ENCODE measurements at places on chromosomes 12 and 14.

DNA sequence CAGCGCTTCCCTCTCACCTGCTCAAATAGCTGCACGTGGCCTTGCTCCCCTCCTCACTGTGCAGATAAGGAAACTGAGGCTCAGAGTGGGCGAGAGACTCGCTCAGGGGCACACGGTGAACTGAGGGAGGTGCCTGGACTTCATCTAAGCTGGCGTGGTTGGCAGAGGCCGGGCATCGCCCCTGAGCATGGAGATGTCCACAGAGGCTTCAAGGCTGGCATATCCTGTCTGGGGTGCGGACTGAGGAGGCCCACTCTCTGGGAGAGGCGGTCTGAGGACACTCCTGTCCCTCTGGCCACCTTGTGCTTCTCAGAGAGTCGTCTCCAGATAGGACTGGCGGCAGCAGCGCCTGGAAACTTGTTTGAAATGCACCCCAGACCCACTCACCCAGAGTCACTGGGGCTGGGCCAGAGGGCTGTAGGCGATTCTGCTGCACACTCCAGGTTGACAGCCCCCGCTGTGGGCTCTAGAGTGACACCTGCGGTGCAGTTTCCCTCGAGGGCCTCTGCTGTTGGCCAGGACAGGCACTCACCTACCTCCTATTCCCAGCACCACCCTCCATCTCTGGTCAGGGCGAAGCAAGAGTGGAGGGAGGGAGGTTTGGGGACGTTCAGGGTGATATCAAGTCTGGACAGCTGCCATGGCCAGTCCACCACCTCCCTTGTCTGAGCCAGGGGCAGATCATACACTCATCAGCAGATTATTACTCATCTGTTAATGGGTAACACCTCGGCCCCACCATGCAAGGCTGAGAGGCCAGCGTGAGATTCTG is 11.2 kb upstream of the LBHD2 start:
- DNase-seq: no peak

- DNase-seq: no peak
These were observed 4.1 kb downstream of the TAS2R30 start for GRCh38 chr12:11130382-11130781.

DNA sequence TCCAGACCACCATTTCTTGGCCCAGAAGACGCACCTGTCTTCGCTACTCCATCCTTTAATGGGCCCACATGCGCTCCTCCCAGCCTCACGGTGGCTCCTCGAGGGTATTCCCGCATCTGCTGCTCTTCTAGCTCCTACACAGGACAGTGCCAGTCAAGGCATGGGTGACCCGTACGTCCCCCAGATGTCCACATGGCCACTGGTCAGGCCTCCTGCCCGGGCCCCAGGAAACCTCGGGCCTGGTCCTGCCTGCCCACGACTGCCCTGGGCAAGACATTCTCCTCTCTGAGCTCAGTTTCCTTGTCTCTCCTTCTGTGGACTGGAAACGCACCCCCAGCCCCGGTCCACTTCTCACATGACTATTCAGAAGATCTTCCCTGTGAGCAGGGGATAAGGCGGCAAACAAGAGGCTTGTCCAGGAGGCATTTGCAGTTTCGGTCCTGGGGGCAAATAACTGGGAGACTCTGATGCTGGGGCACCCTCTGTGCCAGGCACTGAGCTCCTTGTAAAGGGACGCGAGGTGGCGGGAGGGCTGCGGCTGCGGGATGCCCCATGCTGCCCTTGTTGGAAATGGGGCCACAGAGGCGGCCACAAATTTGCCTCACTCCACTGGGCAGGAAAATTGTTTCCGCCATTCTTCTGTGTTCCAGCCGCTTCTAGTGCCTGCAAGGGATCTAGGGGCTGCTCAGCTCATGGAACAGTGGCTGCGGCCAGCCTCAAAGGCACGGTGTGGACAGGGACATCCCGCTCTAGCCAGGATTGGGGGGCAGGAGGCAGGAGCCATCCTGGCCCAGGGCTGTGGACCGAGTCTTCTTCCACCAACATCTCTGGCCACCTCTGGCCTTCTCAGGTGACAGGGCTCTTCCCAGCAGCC is 6.8 kb upstream of the BEGAIN start:
- DNase-seq: peak; percentile 33

DNA sequence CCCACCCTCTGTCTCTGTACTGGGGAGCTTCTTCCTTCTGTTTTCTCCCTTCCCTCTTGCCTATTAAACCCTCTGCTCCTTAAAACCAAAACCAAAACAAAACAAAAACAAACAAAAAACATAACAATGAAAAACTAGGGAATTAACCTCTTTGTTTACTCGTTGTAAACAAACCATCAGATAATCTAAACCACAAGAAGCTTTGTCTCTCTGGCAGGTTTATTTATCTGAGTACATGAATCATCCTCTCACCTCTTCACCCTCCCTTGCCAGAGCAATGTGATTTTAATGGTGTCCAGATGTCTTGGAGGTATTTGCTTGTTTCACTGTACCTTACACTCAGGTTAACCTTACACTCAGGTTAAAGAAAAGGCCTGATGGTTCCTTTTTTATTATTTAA is 66.1 kb downstream of the DYRK2 start:
- DNase-seq: no peak

GRCh38 chr12:54229624-54230212 is 40.9 kb upstream of the SMUG1 start:
- DNase-seq: no peak

DNA sequence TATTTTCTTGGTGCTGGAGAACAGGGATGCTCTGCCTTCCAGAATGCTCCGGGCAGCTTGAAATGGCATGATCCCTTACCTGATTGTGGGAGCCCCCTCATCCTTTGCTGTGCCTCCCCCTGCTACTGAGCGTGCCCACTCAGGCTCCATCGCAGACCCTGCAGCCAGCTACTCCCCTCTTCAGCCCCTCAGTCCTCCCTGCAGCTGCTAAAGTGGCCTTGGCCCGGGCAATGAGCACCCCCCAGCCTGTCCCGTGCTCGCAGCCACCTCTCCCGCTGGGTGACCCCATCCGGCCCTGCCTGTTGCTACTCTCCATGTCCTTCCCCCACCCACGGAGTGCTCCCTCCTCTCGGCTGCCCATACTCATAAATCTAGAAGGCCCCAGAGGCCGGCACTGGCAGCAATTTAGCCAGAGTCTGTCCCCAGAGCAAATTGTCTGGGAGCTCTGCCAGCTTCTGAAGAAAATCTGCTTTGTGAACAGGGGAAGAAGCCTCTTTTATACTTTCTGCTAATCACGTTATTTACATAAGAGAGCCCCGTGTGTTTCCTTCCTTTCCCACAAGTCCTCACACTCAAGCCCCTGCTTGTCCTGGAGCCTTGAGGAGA is 143.7 kb upstream of the FRMD6 start:
- no peak for DNase-seq

DNA sequence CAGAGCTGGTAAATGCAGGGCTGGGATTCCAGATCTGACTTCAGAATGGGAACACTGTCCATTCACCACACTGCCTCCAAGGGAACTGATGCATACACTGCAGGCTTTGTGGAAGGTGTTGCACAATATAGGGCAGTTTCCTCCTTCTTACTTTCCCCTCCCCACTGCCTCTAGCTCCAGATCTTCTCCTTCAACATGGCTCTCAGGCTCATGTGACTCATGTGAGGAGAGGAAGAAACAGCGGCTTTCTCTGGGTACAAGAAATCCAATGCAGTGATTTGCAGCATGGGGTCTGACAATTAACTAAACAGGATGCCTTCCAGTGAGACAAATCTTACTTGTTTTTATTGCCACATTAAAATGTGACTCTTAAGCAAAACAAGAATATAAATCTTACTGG is 447.6 kb upstream of the CCDC196 start:
- no peak for DNase-seq

- DNase-seq: no peak
These were observed 10.6 kb upstream of the CSAD start for GRCh38 chr12:53191096-53191884.

- no peak for DNase-seq
These were observed 22.1 kb downstream of the PRKCH start for GRCh38 chr14:61343471-61343870.

- no peak for DNase-seq
These were observed 33.8 kb upstream of the GPATCH2L start for GRCh38 chr14:76117789-76118484.

DNA sequence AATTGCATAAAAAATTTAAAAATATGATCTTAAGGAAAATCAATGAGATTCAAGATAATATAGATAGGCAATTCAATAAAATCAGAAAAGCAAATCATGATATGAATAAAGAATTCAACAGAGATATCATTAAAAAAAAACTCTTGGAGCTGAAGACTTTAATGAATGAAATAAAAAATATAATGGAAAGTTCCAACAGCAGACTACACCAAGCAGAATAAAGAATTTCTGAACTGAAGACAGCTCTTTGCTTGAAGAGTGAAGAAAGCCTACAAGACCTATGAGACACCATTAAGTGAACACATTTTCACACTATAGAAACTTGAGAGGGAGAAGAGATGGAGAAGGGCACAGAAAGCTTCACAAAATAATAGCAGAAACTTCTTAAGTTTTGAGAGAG is 45.9 kb downstream of the PLBD1 start:
- no peak for DNase-seq

DNA sequence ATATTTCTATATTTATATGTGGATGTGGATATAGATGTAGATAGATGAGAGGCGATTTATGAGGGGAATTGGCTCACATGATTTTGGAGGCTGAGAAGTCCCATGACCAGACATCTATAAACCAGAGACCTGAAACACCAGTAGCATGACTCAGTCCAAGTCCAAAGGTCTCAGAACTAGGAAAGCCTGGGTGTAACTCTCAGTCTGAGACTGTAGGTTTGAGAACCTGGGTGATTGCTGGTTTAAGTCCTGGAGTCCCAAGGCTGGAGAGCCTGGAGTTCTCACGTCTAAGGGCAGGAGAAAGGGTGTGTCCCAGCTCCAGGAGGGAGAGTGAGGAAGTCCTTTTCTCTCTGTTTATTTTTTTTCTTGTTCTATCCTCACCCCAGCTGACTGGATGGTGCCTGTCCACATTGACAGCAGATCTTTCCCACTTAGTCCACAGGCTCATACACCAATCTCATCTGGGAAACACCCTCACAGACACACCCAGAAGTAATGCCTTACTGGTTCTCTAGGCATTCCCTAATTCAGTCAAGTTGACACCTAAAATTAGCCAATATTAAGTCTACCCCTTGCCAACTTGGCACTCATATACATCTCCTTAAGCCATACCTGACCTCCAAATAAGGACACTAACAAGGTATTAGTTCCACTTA is 45.4 kb downstream of the EMP1 start:
- DNase-seq: no peak

GRCh38 chr12:128083132-128083729 is 183.7 kb upstream of the TMEM132C start:
- no peak for DNase-seq

DNA sequence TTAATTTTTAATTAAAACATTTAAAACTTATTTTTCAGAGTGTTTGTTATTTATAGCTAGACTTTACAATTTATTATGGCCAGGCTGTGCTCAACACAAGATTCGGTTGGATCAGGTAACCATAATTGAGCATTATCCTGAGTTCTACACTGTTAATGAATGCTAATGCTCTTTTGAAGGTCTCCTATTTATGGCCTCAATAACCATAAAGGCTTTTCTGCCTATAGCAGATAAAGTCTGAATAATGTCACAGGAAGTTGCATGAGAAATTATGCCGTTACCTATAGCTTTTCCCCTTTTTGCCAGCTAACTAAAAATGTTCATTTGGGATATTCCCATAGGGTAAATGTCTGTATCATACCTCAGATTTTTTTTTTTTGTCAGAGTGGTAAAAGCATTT is 269.4 kb upstream of the E2F7 start:
- no peak for DNase-seq

- DNase-seq: peak; percentile 79
These were observed at the start of gene AKAP5 for GRCh38 chr14:64465191-64465822. AKAP5 (plus strand) TSS chr14:64465499; CDS start chr14:64468395, 2,896 bp downstream.

GRCh38 chr12:18576104-18576626 is 161.6 kb downstream of the PLCZ1 start:
- no peak for DNase-seq

DNA sequence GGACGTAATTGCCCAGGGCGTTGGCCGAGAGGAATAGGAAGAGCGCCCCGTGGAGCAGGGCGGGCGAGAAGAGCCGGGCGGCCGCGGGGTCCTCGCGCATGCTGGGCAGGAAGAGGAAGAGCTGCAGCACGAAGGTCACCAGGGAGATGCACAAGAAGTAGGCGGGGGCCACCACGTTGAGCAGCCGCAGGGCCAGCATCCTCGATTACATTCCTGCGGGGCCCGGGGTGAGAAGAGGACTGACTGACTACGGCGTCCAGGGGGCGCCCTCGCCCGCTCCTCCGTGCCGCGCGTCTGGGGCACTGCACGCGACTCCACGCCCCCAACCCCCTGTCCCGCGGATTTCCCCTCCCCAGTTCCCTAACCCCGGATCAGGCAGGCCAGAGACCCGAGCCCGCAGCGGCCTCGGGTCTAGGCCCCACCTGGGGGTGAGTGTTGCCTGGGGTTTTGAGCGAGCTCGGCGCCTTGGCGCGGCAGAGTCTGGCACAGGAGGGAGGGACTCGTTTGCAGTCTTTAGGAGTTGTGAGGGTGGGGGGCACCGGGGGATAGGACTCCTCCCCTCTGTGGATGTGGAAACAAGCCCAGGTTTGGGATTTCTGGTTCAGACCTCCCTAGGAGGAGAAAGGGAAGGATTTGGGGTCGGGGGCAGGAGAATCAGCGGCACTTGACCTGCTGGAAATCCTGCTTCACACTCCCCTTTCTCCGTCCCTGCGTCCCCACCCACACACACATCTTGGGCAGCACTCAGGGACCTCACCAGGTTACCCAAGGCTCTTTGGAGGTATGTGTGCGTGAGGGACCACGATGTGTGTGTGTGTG is 1.8 kb downstream of the ZDHHC22 start:
- no peak for DNase-seq

DNA sequence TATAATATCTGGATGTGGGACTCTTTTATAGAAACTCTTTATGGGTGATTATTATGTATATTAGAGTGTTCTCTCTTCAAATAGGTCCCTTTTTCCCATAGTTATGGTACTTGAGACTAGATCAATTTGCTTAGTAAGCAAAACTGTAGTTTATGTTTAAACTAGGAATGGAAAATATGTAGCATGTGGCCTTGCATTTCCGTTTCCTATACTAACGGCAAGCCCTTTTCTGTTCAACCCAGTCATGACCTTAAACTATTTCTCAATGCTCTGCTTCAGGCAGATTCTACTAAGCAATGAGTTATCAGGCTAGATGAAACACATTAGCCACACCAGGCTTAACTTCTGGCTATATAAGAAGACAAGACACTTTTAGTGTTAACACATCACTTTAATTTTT is 84.6 kb downstream of the OTOGL start:
- DNase-seq: no peak
